ENCODE measurements at places on chromosomes 6 and 20.

- no peak for DNase-seq
Observed at GRCh38 chr6:11978169-11978987, 33.7 kb upstream of the HIVEP1 start.

- peak; percentile 82 for DNase-seq
Observed at GRCh38 chr6:56851541-56852259, 103.2 kb upstream of the BEND6 start.

- no peak for DNase-seq
Observed at GRCh38 chr6:87617405-87617804, 27.5 kb downstream of the ORC3 start.

- DNase-seq = no peak
Observed at GRCh38 chr20:5674176-5674660, 76.0 kb upstream of the SHLD1 start.

DNA sequence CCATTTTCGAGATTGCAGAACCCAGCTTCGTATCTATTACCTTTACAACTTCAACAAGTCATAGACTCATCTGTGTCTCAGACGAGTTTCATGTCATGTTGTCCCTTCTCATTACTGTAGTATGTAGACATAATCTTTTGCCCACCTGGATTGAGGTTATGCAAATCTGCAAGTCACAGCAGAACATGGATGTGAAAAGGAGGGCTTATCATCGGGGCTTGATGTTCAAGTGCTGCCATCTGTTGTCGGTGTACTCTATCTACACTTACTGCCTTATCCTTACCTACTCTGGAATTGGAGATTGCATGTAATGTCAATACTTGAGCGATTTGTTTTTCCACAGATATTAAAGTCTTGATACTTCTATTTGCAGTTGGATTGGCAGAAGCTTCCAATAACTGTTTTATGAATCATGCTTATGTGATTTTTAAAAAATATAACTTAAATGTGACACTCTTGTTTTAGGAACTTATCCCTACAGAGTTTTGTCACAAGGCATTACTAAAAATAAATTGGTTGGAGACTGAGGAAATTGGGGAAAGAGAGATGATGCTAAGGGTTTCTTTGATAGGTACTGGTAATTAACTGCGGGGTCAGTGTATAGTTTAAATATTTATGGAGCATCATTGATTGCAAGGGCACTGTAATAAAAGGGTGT is 3.0 kb upstream of the GOPC start:
- DNase-seq = no peak

DNA sequence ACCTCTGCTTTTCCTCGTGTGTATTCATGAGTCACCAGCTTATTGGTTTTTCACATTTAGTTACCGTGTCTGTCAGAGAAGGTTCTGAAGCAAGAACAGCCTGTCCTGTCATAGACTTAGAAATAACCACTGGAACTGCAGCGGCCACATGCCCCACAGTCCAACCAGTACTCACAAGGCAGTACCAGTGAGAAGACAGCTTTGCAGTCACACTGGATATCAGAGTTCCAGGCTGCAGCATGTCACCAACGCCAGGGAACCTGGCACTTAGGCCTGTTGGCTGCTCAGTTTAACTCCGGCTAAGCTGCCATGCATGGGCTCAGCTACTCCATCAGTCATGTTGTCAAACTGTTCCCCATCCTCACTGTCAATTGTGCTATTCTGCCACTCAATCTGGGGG is 40.1 kb downstream of the ADNP start:
- no peak for DNase-seq

DNA sequence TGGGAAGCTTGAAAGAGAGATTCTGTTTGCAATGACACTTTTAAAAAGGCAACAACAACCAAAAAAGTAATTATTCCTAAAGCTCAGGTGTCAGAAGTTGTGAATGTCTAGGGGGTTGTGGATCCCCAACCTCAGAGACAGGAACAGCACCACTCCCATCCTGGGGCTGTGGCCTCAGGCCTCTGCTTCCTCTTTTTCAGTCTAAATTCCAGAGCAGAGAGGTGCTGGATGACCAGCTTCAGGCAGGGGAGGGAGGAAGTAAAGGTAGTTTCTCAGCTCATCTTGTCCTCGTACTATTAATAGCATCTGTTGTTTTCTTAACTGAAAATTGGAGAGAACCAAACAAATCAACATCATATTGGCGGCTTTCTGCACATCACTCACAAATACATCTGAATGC is 8.3 kb downstream of the NT5E start:
- no peak for DNase-seq

DNA sequence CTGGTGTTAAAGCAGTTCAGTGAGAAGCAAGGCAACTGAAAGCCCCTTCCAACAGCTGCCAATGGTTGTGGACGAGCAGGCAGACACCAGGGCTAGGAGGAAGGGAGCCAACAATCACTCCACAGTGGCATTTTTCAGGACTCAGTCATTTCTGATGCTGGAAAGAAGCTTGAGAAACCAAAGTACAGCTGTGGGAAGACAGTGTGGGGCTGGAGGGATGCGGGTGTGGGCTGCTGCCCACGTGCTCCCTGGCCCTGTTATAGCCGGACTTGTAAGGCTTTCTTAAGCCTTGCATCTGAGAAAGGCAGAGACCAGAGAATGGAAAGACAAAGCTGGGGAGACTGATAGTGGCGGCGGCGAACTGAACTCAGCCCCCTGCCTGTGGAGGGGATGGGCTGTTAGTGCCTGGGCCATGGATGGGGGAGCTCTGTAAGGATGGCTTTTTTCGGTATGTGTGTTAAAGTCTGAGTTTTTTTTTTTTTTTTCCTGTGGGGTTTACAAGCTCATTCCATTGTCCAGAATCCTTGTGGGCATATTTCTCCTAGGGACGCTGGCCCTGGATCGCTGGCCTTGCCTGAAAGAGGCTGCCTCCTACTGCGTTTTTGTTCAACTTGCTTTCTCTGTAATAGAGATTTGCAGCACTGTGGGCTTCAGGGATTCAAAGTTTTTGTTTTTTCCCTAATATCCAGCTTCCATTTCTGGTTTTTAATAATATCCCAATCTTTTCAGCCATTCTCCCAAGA is 91.7 kb downstream of the GJA10 start:
- no peak for DNase-seq

DNA sequence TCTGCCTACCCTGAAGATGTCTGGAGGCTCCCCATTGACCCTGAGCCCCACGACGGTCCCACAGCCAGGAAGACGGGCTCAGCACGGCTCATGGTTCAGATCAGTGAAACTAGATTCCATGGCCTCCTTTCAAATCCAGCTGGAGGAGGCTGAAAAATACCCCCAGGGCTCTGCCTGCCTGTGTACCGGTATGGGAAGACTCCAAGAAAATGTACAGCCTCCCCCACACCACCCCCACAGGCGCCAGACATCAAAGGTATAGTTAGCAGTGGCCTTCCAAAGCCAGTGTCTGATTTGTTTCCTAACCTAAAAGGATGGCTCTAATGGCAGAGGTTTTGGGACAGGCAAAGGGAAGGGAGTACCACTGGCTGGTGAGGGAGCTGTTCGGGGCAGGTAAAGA is 86.2 kb upstream of the SNAP25 start:
- DNase-seq = no peak

DNA sequence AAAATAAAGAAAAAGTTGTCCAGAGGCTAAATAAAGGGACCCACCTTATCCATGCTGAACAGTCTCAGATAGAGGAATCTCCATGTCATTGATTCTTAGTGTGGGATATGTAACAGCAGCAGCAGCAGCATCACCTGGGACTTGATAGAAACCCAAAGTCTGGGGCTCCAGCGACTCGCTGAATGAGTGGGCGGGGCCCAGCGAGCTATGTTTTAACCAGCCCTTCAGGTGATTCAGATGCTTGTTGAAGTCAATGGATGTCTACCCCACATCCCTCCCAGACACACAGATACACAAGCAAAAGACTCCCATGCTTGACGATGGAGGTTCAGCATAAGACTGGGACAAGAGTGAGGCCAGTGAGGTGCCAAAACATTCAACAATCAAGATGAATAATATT is 298.6 kb downstream of the UBE3D start:
- no peak for DNase-seq

DNA sequence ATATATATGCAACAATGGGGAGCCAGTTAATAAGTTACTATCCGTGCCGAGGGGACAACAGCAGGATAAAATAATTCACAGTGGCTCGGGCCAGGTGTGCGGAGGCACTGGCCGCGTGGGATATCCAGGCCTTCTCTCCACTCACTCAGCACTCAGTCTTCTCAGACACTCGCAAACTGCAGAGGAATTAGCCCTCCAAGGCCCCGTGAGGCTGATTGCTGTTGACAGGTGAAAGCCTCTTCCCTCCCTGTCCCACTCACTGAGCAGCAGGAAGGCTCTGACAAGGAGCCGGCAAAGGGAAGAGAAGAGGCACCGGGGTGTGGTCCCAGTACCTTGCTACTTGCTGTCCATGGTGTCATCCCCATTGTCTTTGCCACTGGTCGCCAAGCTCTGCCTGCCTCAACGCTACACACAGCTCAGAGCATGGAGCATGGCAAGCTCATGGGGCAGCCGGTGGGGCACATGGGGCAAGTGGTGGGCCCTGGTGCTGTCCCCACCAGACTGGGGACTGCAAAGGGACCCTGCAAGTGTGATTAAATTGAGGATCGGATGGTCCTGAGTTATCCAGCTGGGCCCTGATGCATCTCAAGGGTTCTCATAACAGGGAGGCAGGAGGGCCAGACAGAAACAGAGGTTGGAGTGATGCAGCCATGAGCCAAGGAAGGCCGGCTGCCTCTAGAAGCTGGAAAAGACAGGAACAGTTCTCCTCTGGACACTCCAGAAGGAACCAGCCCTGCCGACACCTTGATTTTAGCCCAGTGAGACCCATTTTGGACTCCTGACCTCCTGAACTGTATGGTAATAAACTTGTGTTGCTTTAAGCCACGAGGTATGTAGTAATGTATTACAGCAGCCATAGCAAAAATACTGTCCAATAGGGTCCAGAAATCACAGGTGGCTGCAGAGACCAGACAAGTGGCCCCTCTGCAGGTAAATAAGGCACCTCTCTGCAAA is 119.7 kb downstream of the PSMB1 start:
- DNase-seq = no peak

DNA sequence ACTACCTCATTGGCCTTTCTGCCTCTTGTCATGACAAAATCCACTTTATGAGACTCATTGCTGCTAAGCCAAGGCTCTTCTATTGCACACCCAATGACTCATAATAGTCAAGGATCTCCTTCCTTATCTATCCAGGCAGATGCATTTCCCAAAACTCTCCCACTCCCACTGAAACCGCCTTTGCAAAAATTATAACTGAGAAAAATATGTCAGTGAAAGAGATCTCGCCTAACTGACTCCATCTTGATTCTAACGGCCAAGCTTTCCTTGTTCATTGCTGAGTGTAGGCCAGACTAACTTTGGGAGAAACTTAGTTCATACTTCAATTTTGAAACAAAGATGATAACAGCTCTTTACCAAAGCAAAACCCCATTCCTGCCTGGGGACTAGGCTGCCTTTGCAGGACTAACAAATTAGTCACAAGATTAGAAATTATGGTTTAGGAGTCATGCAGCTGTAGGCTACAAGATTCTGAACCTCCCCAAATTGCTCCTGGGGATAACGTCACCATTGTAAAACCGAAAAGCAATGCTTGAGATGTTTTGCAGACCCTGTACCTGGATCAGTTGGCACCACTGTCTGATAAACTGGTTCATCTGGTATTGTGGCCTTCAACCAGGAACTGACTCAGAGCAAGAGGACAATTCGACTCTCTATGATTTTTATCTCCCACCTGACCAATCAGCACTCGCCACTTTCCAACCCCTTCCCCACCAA is 47.1 kb downstream of the HAO1 start:
- DNase-seq = no peak

GRCh38 chr6:5261545-5262109 is 314 bp downstream of the FARS2 start:
- DNase-seq = peak; percentile 20

DNA sequence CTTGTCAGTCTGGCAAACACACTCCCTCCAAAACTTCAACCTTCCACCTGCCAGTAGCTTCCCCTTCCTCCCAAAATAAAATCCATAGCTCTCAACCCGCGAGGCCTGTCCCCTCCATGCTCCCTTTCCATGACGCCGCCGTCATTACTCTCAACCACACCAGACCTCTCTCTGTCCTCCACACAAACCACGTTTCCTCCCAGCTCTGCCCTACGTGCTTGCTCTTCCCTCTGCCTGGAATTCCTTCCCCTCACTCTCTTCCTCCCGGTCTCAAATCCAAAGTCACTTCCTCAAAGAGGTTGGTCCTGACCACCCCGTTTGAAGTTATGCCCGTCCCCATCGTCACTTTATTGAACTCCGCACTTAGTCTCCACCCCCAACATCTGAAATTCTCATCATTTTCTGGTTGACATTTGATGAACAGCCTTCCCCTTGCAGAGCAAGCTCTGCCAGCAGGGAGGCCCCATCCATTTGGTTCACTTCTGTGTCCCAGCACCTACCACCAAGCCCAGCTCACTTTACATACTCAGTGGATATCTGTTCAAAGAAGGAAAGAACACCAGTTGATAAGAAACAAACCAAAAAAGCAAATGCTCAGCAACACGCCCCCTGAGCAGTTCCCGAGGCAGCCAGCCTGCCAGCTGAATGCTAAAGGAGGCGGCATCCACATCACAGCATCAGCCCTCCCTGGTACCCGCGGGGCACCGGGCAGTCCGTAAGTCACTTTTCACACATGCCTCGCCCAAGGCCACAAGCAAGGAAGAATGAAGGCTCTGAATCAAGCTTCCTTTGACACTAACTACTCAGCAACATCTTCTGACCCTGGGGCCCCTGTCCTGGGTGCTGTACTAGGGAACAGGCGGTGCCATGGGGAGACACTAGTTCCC is 125.0 kb downstream of the NFATC2 start:
- DNase-seq = no peak

DNA sequence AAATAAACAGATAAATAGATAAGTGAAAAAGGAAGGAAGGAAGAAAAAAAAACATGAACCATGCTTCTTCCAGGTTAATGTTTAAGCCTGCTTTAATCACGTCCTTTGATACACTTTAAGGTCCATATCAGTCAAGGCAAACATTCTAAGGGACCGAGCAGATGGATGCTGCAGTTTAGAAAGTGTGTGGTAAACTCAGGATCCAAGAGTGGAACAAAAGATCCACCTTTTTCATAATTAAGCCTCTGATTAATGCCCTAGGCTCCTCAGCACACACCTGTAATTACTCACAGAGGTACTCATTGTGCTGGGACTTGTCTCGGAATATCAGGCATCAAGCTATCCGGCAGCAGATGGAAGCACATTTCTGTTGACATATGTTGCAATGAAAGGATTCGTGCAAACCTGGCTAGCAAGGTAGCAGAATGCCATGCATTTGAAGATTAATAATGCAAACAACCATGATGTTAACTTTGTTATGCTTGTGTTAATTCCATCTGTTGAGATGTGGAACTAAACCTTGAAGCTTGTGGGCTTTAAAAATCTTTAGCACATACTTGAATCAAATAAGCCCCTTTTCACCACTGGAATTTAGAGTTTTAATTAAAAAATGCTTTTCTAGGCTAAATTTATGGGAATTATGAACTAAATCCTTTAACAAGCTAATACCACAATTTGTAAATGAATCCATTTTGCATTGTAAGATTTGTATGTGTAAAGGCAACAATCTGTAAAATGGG is 163.7 kb downstream of the RALGAPA2 start:
- no peak for DNase-seq

DNA sequence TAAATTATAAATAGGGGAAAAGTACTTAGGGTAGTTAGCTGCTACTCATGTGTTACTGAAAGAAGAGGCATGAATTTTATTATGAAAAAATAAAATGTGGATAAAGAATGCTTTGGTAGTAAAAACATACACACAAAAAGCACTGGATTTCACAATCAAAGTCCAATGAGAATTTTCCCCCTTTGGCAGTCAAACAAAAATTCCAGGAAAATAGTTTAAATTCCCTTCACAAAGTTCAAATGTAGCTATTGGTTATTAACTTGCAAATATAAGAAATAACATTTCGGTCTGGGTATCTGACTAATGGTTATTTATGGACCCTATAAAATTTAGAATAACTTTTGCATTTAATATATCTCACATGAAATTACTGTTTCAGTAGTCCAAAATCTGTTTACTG is 210.4 kb downstream of the FOXC1 start:
- peak; percentile 39 for DNase-seq

All from HS-5 (cell line).